PC-9 (cell line): ENCODE measurements at places on chromosomes 6 and 20. TPM values are rescaled to one million over a fixed set of nuclear protein-coding genes. Genes with fewer than 3 reads are reported as not detected.

XKR7 gene
- not detected in 2 replicates for total RNA-seq

GRCh38 chr6:3855866-3856265 is 6.7 kb downstream of the FAM50B start:
- H3K4me1 ChIP-seq: no peaks in the 10 kb centered on the region
- H3K4me3 ChIP-seq: no peak overlapping the region
- H3K27me3 ChIP-seq: no peaks in the 10 kb centered on the region
- no peaks in the 10 kb centered on the region for H3K36me3 ChIP-seq
- no peak for DNase-seq

DNA sequence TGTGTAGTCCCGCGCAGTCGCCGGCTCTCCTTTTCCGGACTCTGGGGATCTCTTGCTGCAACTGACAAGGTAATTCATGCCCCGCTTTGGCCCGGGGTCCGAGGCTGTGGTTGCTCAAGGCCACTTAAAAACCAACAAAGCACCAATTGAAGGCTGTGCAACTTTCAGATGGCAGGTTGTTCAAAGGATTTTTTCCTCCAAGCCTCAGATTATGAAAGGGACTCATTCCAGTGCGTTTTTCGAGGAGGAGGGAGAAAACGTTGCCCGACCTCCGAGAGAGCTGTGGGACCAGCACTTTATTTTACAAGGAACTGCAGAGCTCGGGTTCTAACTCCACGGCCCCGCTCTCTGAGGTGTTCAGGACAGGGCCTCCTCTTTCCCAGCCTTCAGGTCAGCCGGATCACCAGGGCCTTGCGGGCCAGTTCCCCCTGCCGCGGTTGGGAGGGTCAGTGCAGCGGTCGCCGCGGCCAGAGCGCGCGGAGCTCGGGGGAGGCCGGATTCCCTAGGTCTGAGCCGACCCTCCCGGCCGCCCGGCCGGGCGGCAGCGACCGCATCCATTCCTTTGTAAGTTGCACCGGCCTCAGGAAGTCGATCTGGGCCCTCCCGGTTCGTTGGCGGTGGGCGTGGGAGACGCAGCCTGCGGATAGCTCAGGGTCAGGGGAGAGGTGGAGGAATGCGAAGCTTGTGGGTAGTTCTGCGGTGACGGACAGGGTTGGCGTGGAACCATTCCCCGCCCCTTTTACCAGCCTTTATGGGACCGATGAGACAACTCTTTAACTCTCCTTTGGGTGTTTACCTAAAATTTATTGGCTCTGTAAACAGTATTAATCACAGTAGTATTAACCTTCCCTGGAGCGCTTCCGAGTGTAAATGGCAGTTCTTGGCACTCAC is 1.6 kb downstream of the UTRN start:
- DNase-seq: peak; percentile 90
- H3K4me1 ChIP-seq: peaks cover 24% of the 10 kb centered on the region
- H3K27me3 ChIP-seq: no peaks in the 10 kb centered on the region
- no peaks in the 10 kb centered on the region for H3K36me3 ChIP-seq
- H3K27ac ChIP-seq: peak overlapping the region; percentile 87

HMGCLL1 gene
- total RNA-seq: 0.39 and 0.68 TPM in 2 replicates

C6orf58 gene
- not detected in 2 replicates for total RNA-seq

VSX1 gene
- 0.65 and 1.5 TPM in 2 replicates for total RNA-seq

IPCEF1 gene
- 0.28 and 0.57 TPM in 2 replicates for total RNA-seq

DNA sequence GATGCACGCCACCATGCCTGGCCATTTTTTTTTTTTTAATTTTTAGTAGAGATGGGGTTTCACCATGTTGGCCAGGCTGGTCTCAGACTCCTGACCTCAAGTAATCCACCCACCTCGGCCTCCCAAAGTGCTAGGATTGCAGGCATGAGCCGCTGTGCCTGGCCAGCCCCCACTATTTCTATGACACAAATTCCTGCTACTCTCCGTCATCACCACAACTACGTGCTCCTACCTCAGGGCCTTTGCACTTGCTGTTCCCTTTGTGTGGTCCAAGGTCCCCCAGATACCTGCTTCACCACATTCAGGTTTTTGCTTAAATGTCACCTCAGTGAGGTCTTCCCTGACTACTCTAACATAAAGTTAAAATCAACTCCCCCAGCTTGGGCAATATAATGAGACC is 5.2 kb upstream of the CEBPB start:
- no peak for DNase-seq
- no peaks in the 10 kb centered on the region for H3K27me3 ChIP-seq
- H3K4me1 ChIP-seq: peaks cover 34% of the 10 kb centered on the region
- H3K4me3 ChIP-seq: no peak overlapping the region

DNA sequence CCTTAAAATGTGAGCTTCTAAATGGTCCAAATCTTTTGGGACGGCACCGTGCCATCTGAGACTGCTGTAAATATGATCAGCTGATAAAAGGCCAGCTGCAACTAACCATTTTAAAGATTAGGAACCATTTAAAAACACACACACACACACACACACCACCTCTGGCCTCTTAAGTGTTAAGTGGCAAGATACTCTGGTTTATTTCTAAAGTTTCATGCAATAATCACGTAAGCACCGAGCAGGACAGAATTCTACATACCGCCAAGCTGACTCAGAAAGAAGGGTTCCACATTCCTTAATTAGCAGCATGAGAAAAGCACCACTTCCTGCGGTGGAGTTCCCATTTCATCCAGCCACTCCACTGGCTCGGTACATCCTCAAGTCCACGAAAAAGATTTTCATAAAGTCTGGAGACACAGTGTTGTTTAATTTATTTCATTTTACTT is 17.8 kb upstream of the ZNF217 start:
- no peaks in the 10 kb centered on the region for H3K36me3 ChIP-seq
- peak; percentile 90 for DNase-seq
- H3K27me3 ChIP-seq: no peaks in the 10 kb centered on the region
- H3K4me3 ChIP-seq: no peak overlapping the region

DNA sequence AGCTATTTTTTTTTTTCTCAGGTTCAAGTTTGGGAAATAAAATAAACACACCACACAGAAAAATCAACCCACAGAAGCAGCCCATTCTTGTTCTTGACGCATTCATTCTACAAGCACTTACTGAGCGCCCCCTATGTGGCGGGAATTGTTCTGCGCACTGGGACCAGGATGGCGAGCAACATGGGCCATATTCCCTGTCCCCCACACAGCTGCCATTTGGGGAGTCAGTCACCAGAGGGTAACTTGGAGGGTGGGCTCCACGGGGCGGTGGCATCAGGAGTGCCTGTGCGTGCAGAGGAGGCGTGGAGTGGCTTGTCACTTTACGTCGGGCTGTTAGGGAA is 185.0 kb upstream of the PDE10A start:
- no peak overlapping the region for H3K27ac ChIP-seq
- H3K4me3 ChIP-seq: no peak overlapping the region
- DNase-seq: no peak
- H3K27me3 ChIP-seq: peaks cover 75% of the 10 kb centered on the region

DNA sequence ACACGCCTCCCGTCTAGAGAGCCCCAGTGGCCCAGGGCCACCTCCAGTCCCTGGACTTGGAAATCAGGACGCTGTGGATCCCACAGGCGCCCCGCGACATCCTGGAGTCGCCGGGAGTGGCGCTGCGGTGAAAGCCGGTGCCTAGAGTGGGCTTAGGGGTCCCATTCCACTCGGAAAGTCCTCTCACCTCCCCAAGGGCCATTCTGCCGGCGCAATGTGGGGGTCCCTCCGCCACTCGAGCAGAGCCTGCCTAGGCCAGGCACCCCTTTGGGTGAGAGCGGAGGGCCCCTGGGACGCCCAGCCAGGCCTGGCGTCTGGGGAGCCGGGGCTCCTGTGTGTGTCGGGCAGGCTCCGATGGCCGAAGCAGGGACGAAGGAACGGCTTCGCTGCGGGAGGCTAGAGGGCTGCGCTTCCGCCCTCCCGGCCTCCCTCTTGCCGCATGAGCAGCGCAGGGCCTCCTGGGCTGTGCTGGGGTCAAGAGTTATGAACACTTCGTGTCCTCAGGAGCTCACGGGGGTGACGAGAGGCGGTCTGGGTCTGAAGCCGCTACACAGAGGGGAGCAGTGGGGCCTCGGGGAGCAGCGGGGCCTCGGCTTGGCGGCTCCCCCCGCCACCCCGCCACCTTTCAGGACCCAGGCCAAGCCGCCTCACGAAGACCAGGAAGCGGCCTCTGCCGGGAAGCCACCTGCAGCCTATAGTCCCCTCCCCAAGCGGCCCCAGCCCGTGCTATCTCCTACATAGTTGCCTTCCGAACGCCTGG is 13.6 kb downstream of the POU3F2 start:
- DNase-seq: no peak
- H3K4me3 ChIP-seq: no peak overlapping the region
- no peaks in the 10 kb centered on the region for H3K4me1 ChIP-seq
- no peak overlapping the region for H3K27ac ChIP-seq

APCDD1L gene
- 2.4 and 3.0 TPM in 2 replicates for total RNA-seq

- H3K27ac ChIP-seq: no peak overlapping the region
- DNase-seq: no peak
- no peak overlapping the region for H3K4me3 ChIP-seq
Observed at GRCh38 chr6:54262499-54262898, 45.7 kb upstream of the TINAG start.

HIVEP2 gene
- total RNA-seq: 10.3 and 12.4 TPM in 2 replicates

GRCh38 chr6:165236326-165236725 is 73.1 kb downstream of the C6orf118 start:
- DNase-seq: no peak
- no peaks in the 10 kb centered on the region for H3K36me3 ChIP-seq
- H3K4me1 ChIP-seq: no peaks in the 10 kb centered on the region
- H3K27me3 ChIP-seq: peaks cover 2% of the 10 kb centered on the region; the same call in 1 of the 2 replicates
- H3K27ac ChIP-seq: no peak overlapping the region

C6orf141 gene
- 12.3 and 21.9 TPM in 2 replicates for total RNA-seq

TMC2 gene
- total RNA-seq: not detected in 2 replicates

BMP5 gene
- 0.20 TPM in 1 of 2 replicates, not detected in the other for total RNA-seq

COL19A1 gene
- total RNA-seq: not detected in 2 replicates

MAS1 gene
- total RNA-seq: not detected in 2 replicates

GRCh38 chr20:43438578-43439316 is 18.9 kb upstream of the SRSF6 start:
- H3K4me1 ChIP-seq: no peaks in the 10 kb centered on the region
- no peak overlapping the region for H3K4me3 ChIP-seq
- no peaks in the 10 kb centered on the region for H3K36me3 ChIP-seq
- H3K27ac ChIP-seq: no peak overlapping the region

DNA sequence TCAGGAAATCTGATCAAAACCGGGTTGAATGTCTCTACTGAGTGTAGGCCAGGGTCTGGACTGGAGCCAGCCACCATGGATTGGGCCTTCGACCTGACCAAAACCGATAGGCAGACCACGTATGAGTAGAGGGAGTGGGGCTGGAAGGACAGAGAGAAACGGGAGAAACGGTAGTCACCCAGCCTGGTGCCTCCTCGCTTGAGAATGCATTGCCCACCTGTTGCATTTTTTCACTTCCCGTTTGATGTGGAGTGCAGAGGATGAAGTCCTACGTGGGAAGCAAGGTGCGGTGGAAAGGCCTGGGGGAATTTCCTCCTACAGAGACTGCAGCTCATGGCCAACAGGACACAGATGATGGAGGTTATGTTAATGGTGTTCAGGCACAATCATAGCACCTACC is 53.9 kb upstream of the ECI2 start:
- no peak overlapping the region for H3K4me3 ChIP-seq
- no peaks in the 10 kb centered on the region for H3K36me3 ChIP-seq
- DNase-seq: no peak
- H3K27ac ChIP-seq: no peak overlapping the region
- no peaks in the 10 kb centered on the region for H3K27me3 ChIP-seq
- H3K4me1 ChIP-seq: no peaks in the 10 kb centered on the region

LY6G6F gene
- not detected in 2 replicates for total RNA-seq

PRSS35 gene
- total RNA-seq: not detected in 2 replicates

GRCh38 chr20:57471496-57472372 is 53.2 kb downstream of the CTCFL start:
- H3K4me1 ChIP-seq: no peaks in the 10 kb centered on the region
- H3K4me3 ChIP-seq: no peak overlapping the region
- H3K27ac ChIP-seq: no peak overlapping the region
- no peaks in the 10 kb centered on the region for H3K36me3 ChIP-seq
- DNase-seq: no peak
- H3K27me3 ChIP-seq: peaks cover 93% of the 10 kb centered on the region

ASF1A gene
- 25.7 and 39.5 TPM in 2 replicates for total RNA-seq

DNA sequence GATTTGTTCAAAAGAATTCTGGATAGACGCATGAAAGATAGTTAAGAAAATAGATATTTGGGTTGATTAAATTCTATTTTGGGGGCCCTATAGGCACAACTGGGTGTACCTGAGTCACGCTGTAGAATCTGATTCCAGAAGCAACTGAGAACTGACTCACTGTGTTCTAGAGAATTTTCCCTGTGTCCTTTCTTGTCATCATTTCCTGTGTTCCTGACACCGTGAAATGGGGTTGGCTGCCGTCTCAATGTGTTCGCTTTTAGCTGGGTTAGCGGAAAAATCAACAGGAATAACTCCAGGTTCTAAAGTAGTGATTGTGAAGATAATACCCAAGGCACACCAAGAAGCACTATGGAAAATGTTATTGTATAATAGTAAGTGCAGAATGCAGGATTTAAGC is 5.0 kb downstream of the GCNT2 start:
- no peaks in the 10 kb centered on the region for H3K27me3 ChIP-seq
- H3K36me3 ChIP-seq: no peaks in the 10 kb centered on the region
- no peak overlapping the region for H3K27ac ChIP-seq

ZNF512B gene
- total RNA-seq: 24.3 and 28.1 TPM in 2 replicates

GRCh38 chr20:62388839-62389600 is 2.1 kb downstream of the RPS21 start:
- no peak overlapping the region for H3K27ac ChIP-seq
- peak overlapping the region; percentile 100; the same call in 1 of the 2 replicates for H3K4me3 ChIP-seq
- peaks cover 26% of the 10 kb centered on the region for H3K36me3 ChIP-seq
- no peaks in the 10 kb centered on the region for H3K27me3 ChIP-seq
- no peak for DNase-seq
- peaks cover 21% of the 10 kb centered on the region for H3K4me1 ChIP-seq

DNA sequence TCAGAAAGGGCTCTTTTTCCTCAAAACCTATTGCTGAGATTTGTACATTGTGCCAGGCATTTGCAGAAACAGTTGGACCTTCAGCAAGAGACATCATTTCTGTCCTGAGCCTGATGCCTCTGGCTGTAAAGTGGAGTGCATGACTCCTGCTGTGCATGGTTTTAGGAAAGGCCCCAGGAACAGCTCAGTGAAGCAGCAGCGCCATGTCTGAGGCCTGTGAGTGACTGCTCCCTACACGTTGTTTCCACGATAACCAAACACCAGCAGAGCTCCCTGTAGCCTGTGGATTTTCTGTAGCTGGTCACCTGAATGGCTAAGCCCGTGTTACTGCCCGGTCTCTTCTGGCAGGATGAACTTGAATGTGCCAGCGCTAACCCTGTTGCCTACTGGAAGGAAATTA is 232.5 kb downstream of the TFAP2C start:
- peaks cover 17% of the 10 kb centered on the region for H3K27me3 ChIP-seq
- H3K4me1 ChIP-seq: no peaks in the 10 kb centered on the region
- DNase-seq: no peak
- no peak overlapping the region for H3K27ac ChIP-seq

- no peaks in the 10 kb centered on the region for H3K27me3 ChIP-seq
- no peak for DNase-seq
- H3K27ac ChIP-seq: no peak overlapping the region
- no peaks in the 10 kb centered on the region for H3K4me1 ChIP-seq
- H3K4me3 ChIP-seq: no peak overlapping the region
Observed at GRCh38 chr6:4964675-4965561, 38.9 kb downstream of the RPP40 start.

LY6G6D gene
- total RNA-seq: not detected in 2 replicates
